ENCODE measurements at places on chromosomes 1 and 21.

- DNase-seq, result no peak
Measured at GRCh38 chr1:223486366-223486765, 93.2 kb downstream of the CCDC185 start.

DNA sequence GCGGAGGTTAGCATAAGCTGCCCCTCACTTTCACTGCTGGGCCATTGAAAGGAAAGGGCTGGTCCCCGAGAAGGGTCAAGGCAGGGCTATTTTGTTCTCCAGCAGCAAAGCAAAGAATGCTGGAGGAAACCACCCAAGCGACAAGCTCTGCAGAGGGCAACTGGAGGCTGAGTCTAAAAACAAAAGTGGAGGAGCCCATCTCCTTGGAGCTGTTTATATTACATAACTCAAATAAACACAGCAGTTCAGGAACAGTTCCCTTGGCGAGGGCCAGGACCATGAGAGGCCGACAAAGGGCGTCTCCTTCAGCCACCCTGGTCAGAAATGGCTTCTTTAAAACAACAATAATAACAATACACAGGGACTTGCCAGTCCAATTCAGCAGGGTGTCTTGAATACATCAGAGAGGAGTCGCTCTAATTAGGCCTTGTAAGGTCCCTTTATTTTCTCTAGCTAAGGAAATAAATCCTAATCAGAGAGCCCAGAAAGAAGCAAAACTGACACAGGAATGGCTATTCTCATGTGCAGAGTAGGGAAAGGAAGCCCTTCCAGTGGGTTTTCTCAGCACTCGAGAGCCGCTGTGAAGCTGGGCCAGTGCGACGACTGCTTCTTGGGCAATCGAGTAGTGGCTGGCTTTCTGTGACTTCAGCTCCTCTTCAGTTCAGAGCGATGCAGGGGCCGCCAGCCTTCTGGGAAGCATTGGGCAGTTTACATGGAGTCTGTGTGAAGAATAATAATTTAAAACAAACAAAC lies 57.0 kb upstream of the TARBP1 start:
- no peak for DNase-seq

- DNase-seq, result peak; percentile 86
Measured at GRCh38 chr1:185317886-185318310, 855 bp upstream of the IVNS1ABP start.

GRCh38 chr1:31930836-31931592 lies 7.2 kb downstream of the PTP4A2 start:
- no peak for DNase-seq

- no peak for DNase-seq
Measured at GRCh38 chr1:190068304-190068703, 409.4 kb downstream of the BRINP3 start.

- no peak for DNase-seq
Measured at GRCh38 chr1:233020426-233020825, 70.0 kb downstream of the NTPCR start.

- DNase-seq, result peak; percentile 55
Measured at GRCh38 chr21:42009018-42009830, 936 bp downstream of the ZBTB21 start.

GRCh38 chr1:62040450-62040849 lies 154.2 kb upstream of the L1TD1 start:
- no peak for DNase-seq

GRCh38 chr1:234409328-234409727 lies 36.1 kb downstream of the COA6 start:
- peak; percentile 72 for DNase-seq

DNA sequence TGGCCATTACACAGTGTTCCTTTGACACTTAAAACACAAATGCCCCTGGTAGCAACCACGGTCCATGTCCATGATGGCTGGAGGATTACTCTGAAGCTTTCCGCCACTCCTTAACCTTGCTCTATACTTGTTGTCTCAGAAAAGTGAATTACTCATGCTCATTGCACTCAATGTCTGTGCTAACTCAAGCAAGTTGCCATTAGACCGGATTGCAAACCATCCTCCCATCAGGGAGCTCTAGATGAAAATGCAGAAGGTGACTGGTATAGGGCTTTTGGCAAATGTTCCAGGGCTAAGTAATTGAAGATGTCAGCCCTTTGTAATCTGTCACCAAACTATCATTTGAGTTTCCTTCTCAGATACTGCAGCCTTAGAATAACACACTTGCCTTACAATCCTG lies 1288.3 kb upstream of the B3GALT2 start:
- DNase-seq, result no peak

All from CD4-positive, alpha-beta T cell treated with Interleukin-21 for 1 hour (primary cell).